ENCODE measurements at places on chromosomes 6 and 20.

DNA sequence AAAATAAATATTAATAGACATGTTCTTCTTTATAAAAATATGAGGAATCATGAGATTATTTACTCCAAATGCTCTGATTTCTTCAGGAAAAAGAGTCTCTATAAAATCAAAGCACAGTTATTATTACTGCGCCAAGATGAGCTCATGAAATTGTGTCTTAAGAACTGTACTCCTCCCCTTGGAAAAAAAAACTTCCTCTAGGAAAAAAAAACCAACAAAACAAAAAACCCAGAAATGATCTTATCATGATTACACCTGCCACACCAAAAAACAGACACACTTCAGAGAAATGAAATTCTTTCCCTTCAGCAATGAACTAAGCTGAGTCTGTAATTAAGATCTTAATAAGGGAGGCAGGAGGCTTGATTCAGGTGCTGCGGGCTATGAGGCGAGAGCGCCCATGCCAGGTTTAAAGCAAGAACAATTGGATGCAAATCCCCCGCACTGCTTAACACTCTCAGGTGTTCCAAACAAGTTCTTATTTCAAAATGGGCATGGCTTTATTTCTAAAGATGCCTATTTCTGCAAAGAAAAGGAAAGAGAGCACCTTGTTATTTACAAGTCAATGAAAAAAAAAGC, 9.1 kb downstream of the NEDD9 start:
- no peak for DNase-seq

DNA sequence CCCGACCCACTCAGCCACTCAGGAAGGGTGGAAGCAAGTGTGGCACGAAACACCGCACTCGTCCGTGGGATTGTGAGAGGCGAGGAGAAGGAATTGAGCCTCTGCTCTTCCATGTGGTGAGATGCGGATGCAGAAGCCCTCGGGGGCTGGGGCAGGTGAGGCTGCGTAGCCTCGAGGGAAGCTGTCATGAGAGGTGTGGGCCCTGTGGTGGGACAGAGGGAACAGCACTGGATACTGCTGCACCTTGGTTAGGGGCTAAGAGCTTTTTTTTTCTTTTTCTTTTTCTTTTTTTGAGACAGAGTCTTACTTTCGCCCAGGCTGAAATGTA, 86.5 kb downstream of the PTPN1 start:
- no peak for DNase-seq

- no peak for DNase-seq
These were observed 41.9 kb downstream of the PCNA start for GRCh38 chr20:5077761-5078387.

DNA sequence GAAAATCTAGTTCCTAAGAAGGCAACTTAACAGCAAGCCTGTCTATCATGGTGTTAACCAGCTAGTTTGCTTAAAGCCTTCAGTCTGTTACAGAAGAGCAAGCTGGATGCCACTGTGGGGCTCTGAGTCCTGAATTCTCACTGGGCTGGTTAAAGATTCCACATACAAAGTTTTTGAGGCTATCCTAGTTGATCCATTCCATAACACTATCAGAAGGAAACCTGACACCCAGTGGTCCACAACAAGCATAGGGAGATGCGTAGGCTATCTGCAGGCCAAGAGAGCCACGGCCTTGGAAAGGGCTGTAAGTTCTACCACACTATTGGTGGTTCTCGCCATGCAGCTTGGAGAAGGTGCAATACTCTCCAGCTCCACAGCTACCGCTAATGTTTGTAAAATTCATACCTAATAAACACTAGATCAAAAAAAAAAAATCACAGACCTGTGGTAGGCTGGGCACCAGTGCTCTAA, 420 bp upstream of the MCCD1 start:
- no peak for DNase-seq

DNA sequence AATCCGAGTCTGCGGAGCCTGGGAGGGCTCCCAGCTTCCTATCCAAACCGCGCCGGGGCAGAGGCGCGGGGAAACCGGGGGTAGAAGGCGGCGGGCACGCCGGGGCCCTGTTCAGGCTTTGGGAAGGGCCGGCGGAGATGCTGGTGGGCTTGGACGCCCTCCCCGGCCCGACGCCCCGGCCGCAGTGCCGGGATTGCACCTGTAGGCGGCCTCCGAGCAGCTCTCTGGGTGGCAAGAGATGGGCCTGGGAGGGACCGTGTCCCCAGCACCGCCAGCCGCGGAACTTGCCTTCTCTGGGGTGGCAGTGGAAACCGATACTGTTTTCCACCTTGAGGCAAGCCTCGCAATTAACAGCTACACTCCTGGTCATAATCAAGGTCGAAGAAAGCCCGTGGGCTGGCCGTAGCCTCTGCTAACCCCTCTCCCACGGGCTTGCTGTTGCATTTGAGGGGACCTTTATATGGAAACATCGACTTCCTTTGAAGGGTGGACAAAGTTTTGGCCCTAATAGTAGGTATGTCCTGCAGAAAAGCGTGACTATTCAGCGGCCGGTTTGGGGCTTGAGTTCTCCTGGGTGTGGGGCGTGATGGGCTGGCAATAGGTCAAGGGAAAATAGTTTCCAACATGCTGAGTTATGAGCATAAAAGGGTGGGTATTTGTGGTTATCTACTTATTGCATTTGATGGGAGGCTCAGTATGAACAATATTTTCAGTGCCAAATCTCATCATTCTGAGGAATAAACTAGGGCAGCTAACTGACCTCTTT, 1.1 kb upstream of the JAG1 start:
- DNase-seq, result peak; percentile 85

- no peak for DNase-seq
These were observed 4.4 kb downstream of the SLC13A3 start for GRCh38 chr20:46646659-46647380.

DNA sequence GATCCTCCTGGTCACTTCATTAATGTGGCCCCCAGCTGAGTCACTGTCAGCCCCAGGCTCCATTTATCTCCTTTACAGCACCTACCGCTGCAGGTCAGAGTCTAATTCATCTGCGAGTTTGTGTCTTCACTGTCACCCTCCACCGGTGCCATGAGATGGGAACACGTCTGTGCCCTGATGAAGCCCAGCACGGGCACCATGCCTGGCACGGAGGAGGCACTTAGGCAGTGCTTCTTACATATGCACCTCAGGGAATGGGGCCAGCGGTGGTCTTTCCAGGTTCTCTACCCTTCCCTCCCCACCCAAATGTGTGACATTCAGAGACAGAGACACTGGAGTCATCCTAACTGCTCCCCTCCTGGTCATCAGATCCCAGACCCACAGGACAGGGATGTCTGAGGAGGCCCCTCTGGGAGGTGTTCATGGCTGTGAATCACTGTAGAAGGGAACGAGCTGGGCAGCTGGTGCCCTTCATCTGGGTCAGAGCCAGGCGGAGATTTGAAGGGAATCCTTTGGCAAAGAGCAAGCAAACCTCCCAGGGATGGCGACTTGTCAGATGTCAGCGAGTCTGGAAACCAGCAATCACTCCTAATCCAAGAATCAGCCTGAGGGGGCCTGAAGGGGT, 364.6 kb downstream of the PREX1 start:
- DNase-seq, result no peak

DNA sequence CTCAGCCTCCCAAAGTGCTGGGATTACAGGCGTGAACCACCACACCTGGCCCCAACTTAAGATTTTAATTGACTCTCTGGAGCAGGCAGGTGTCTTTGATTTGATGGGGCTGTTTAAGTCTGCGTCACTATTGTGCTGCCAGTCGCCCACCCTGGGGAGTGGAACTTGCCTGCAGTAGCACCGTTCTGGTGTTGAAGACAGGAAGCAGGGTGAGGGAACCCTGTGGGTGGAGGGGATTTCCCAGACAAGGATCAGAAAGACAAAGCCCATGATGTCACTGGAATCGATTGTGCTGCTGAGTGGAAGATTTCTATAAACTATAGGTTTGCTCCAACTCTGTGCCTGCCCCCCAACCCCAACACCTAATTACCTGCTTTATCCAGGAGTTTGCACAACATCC, 11.0 kb downstream of the ALDH8A1 start:
- DNase-seq, result no peak

GRCh38 chr6:155349956-155350355, 35.7 kb upstream of the TFB1M start:
- no peak for DNase-seq

- no peak for DNase-seq
These were observed 16.6 kb downstream of the B4GALT5 start for GRCh38 chr20:49697071-49697470.

GRCh38 chr6:55088902-55089301, 85.4 kb upstream of the HCRTR2 start:
- no peak for DNase-seq

- DNase-seq, result no peak
These were observed 220.9 kb upstream of the RNF217 start for GRCh38 chr6:124741341-124741740.

GRCh38 chr6:111944541-111944940, 71.3 kb upstream of the FYN start:
- no peak for DNase-seq

- DNase-seq, result no peak
These were observed 10.2 kb upstream of the DEFB113 start for GRCh38 chr6:49979584-49979983.

GRCh38 chr6:33945931-33946330, 142.1 kb upstream of the MLN start:
- no peak for DNase-seq

DNA sequence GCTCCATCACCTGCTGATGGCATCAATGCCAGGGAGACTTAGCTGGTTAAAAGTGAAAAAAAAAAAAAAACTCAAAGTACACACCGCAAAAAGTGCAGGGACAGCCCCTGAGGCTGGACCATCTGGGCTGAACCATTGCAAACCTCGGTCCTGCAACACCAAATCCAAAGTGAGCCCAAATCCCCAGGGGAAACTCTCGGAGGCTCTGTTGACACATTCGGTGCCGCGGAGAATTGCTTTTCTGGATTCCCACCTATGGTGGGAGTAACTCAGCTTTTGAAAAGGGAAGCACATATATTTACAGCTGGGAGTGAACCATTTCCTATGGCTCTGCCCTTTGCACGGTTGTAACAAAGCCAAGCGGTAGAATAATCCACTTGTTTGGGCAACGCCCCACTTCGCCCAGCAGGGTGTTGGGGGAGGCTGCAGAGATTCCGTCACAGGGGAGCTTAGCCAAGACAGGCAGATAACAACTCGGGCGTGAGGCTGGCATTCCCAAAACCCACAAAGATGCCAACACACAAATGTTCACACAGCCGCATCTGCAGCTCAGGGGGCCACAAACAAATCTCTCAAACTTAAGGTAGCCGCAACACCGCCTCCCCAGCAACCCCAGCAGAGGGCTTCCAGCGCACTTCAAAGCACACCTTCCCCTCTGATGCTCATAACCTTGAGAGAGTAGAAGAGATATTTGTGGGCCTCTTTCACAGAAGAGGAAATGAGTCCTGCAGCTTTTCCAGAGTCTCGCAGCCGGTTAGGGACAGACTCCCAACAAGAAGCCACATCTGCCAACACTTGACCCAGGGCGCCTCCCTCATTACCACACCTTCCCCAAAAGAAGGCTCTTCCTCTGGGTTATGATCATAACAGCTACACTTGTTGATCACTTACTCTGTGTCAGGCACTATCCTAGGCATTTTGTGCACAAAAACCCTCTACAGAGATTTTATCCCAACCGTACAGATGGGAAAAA, 11.4 kb downstream of the ZC3H12D start:
- no peak for DNase-seq

DNA sequence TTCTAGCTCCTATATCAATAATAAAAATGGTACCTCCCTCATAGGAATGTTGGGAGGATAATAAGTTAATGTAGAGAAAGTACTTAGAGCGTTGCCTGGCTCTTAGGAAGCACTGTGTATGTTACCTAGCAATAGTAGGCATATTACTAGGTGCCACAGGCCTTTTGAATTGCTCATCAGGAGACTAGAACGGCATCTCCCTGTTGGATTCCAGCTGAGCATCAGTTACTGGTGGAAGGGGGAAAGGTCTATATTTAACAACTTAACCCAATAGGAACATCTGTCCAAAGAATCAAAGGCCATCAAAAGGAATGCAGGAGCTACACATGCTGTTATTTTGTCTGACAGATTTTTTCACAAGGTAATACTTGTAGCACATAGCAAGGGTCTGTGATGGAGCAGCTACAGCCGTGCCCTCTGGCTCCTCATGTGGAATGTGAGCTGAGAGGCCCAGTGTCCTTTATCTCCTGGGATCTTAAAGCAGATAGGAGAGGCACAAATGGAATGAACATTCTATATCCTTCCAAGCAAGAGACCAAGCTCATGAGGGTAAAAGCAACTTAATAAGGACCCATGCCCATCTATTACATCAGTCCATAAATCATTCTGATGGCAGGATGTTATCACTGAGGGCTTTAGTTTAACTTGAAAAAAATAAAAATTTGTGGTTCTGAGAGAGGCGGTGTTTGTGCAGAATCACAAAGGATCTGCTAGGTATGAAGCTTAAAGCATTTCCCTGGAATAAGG, 184.9 kb upstream of the LAMP5 start:
- no peak for DNase-seq

- DNase-seq, result no peak
These were observed 119.1 kb upstream of the CD93 start for GRCh38 chr20:23205211-23205610.

GRCh38 chr20:44204156-44204831, 6.3 kb downstream of the OSER1 start:
- DNase-seq, result peak; percentile 66

- peak; percentile 0 for DNase-seq
These were observed 1029.5 kb upstream of the GJE1 start for GRCh38 chr6:141103246-141103645.

- DNase-seq, result no peak
These were observed 50.5 kb downstream of the KCNK5 start for GRCh38 chr6:39178804-39179203.

DNA sequence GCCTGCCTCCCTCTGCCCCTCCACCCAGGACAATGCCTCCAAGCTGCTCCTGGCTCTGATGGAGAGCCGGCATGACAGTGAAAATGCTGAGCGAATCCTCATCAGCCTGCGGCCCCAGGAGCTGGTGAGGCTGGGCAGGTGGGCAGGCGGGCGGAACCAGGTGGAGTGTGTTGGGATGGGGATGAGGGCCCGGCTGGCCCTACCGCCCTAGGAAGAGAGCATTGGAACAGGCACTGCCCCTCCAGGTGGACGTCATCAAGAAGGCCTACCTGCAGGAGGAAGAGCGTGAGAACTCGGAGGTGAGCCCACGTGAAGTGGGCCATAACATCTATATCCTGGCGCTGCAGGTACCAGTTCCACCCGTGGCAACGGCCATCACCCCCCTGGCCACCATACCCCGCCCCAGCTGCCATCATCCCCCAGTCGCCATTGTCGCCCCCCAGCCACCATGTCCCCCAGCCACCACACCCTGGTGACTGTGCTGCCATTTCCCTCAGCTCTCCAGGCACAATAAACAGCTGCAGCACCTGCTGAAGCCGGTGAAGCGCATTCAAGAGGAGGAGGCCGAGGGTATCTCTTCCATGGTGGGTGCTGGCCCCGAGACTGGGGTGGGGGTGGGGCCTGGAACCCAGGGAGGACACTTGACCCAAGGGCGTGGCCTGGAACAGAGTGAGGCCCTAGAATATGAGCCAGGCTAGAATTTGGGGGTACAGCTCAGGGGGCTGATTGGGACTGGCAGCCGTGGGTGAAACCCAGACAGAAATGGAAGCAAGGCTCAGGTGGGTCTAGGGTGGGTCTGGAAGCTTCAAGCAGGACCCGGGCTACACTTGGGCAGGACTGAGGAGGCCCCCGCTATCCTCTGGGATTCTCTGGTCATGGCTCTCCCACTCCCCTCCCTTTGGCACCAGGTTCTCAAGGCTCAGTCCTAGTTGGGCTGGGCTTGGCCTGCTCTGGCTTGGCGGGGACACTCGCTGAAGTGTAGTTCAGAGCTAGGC, 24.2 kb downstream of the UQCC2 start:
- no peak for DNase-seq
